ENCODE measurements at places on chromosomes 3 and 15.

- no peak for DNase-seq
Measured at GRCh38 chr3:32681811-32682210, 3.2 kb upstream of the CNOT10 start.

GRCh38 chr3:20066850-20067617 is 26.8 kb downstream of the KAT2B start:
- no peak for DNase-seq

DNA sequence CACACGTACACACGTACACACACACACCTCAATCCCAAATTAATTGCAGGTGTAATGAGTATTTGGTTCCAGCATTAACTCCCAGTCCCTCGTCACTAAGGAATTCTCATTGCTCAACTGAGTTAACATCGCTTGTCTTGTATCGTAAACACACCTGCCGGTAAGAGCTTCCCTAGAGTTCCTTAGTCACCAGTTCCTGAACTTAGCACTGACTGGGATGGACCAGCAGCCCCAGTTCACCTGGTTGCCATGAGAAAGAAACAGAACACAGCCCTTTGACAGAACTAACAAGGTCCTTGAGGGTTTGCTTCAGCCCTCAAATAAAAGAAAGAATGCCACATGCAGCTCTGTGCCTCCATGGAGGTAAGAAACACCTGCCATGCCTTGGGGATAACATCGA is 66.3 kb upstream of the SLCO3A1 start:
- DNase-seq = no peak

GRCh38 chr3:71168880-71169411 is 414.6 kb downstream of the FOXP1 start:
- no peak for DNase-seq

- DNase-seq = no peak
Measured at GRCh38 chr3:135268941-135269532, 474.0 kb downstream of the EPHB1 start.

Data from activated CD8-positive, alpha-beta memory T cell treated with anti-CD3 and anti-CD28 coated beads for 48 hours (primary cell).